ENCODE measurements at places on chromosomes 4 and X.
A peak's percentile ranks its signal among the peaks of the same experiment; 100 is the strongest.

- DNase-seq = no peak
Observed at GRCh38 chr4:177077095-177077971, 232.3 kb upstream of the NEIL3 start.

GRCh38 chr4:2172627-2173231 is 69.2 kb downstream of the HAUS3 start:
- DNase-seq = no peak

- no peak for DNase-seq
Observed at GRCh38 chr4:133775881-133776280, 425.7 kb downstream of the PABPC4L start.

DNA sequence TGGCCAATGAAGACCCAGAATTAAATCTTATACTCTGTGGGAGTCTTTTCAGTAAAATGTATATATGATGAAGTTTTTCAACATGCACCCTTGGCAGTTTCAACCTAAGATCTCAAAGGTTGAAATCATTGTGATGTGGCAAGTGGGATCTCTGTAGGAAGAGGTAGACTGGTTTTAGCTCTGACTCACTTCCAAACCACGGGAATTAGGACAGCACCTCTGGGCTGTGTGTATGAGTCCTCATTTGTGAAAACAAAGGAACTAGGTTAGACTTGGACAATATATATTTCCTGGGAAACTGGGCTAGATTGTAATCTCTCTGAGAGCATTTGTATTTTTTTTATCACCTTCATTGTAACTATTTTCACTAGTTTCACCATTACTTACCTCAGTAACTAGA is 333.0 kb downstream of the ADGRL3 start:
- no peak for DNase-seq

DNA sequence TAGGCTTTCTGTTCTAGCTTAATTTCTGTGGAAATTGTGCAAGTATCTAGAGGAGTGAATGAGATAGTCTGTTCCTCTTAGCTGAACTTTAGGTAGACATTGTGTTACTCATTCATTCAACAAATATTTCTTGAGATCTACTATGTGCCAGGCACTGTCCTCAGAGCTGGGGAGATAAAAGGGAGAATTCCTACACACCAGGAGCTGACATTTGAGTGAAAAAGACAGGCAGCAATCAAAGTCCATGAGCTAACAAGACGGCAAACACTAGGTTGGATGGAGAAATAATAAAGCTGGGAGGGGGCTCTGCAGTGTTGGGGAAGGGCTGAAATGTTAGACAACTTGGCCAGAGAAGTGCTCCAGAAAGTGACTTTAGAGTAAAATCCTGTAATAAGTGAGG is 80.1 kb downstream of the MED28 start:
- DNase-seq = no peak

- no peak for DNase-seq
Observed at GRCh38 chrX:47936224-47936939, 67.4 kb downstream of the ZNF182 start.

GRCh38 chr4:149794352-149794751 is 21.3 kb downstream of the IQCM start:
- no peak for DNase-seq

- DNase-seq = no peak
Observed at GRCh38 chr4:183106839-183107238, 7.8 kb downstream of the WWC2 start.

GRCh38 chr4:53633608-53634007 is 42.3 kb upstream of the LNX1 start:
- DNase-seq = no peak

DNA sequence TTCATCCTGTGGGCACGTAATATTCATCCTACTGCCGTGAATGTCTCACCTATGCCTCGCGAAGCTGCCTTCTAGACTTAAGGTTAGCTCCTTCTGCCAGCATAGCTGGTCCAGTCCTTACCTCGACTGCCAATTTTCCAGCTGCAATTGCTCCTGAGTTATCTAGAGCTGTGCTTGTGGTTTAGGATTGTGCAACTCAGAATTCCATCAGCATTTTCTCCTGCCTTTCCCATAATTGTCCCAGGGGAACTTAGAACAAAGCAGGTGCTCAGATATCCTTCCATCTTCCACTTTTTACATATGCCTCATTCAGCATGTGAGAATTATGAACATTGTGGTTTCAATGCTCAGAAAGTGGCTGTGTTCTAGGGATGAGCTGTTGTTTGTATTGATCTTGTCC is 131.4 kb upstream of the ADGRL3 start:
- no peak for DNase-seq

DNA sequence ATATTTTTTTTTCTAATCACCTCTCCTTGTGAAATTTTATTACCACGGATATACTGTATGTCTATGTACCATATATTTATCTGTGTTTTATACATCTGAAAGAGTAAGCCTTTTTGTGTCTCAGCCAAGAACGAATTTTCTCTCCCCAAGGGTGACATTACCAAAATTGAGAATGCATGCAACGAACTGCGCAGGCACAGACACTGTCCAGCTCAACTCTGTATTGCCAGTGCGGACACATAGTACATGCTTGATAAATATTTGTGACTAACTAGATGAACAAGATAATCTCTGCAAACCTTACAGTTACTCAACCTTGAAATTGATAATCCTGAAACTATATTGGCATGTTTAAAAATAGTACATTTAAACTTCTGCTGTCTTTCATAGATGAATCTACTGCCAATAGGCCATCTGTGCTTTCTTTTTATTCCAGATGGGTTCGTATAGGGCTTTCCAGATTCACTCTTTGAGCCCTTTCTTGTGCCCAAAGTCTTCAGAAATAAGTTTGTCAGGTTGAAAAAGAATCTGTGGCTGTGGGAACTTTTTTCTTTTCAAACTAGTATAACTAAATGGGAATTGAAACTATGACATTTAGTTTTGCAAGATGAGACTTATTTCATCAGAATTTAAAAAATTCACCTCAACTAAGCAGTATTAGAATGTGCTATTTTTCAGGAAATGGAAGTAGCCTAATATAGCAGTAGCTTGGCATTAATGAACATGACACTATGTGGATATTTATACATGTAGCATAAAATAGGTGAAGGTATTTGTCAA is 38.9 kb downstream of the DTHD1 start:
- no peak for DNase-seq

- no peak for DNase-seq
Observed at GRCh38 chr4:57777876-57778275, 667.7 kb upstream of the IGFBP7 start.

DNA sequence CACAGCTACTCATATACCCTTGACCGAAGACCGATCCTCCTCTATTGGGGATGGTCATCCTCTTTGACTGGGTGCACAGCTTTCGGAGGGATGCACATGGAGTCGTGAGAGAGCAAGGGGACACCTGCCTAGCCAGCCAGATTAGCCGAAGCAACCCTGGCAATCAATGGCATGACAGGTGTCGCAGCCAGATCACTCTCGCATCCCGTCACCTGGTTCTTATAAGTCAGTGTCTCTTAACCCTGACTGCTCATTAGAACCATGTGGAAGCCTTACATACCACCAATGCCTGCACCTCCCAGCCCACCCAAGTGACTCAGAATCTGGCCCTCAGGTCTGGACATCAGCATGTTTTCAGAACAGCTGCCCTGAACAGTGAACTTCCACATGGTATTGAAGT is 249.7 kb downstream of the EVC2 start:
- DNase-seq = no peak

DNA sequence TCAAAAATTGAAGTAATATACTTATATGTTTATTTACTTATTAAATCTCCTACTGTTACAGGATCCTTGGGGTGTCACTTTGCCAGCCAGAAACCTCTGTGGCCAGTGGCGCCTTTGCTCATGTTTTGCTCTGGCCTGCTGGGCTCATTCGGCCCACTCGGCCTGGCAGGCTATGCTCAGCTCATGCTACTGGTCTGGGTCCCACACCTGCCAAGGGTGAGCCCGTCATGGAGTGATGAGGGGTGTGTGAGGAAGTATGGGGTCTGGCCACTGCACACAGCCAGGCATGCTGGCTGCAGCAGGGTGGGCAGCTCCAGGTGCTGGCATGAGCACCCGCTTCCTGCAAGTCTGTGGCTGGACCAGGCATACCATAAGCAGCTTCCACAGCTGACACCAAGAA is 25.1 kb downstream of the ADH7 start:
- no peak for DNase-seq

DNA sequence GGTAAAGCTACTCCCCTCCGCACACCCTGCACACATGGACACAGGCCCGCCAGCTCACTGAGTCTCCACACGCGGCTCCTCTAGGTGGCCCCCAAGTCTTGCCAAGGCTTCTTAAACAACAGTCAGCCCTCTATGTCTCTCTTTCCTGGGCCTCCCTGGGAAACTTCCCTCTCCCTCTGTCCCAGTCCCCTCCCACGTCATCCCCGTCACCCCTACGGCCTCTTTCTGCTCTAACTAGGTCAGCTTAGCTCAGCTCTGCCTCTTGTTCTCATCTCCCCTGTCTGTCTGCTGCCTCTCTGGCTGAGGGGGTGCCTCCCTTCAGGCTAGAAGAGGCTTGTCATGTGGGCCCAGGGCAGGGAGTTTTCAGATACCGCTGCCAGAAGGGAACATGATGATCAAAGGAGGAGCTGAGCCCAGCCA is 38.8 kb downstream of the SEPTIN6 start:
- DNase-seq = no peak

DNA sequence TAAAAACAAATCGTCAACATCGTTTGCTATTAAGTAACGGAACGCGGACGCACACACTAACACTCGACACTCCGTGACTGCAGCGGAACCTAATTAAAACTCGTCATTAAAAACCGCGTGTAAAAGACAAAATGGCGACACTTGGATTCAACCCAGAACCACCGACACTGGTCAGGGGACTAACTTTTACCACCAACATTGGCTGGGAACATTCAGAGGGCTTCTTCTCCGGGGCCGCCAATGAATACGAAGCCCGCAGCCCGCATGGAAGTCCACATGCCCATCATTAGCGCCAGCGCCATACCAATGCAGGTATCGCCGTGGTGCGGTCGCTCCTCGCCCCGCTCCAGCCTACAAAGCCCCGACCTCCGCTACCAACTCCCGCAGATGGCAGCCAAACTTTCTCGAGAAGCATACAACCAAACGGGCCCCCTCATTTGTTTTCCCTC is 498 bp downstream of the RBMX start:
- DNase-seq = peak; percentile 28

GRCh38 chrX:106263817-106264216 is 95.7 kb downstream of the PWWP3B start:
- no peak for DNase-seq

- no peak for DNase-seq
Observed at GRCh38 chr4:152572417-152573086, 36.7 kb upstream of the FBXW7 start.

- DNase-seq = no peak
Observed at GRCh38 chrX:109709129-109709631, 23.9 kb downstream of the ACSL4 start.

DNA sequence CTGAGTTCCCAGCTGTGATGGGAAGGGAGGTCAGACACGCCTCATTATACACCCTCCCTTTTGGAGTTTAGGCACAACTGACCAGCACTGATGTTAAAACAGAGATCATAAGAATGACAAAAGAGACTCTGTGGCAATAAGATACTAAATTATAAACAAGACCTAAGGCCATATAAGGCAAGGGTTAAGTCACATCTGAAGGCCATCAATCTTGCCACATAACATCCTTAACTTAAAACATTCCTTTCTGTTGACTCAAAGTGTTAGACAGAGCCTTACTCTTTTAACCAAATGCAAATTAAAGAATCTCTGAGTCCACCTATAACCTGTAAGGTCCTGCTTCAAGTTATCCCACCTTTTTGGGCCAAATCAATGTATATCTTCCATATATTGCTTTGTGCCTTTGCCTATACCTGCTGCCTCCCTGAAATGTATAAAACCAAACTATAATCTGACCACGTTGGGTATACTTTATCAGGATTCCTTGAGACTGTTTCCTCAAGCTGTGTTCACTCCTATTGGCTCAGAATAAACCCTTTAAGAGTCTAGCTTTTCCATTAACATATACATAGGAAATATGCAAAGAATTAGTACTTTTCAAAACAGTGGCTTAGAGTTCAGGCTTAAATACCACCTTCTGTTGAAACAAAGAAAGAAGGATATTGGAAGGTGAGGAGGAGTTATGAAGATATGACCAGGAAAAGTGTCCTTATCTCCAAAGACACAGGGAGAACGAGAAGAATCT is 214.4 kb upstream of the PPP1R2C start:
- DNase-seq = no peak

DNA sequence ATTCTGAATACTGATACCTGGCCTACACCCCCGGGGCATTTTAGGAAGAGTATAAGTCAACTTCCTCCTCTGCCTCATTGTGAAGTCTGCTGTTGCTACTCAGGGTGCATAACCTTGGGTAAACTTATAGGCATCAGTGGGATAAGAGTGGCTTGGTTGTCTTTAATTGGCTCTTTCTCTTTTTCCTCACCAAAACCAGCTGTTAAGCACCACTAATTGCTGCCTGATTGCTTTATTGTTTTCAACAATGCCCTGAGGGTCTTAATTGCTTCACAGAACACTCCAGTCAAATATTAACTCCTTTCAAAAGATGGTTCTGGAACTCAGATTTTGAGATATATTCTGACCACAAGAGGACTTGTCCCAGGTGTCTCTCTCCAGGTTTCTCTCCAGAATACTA is 337.0 kb upstream of the MAGEB16 start:
- no peak for DNase-seq

DNA sequence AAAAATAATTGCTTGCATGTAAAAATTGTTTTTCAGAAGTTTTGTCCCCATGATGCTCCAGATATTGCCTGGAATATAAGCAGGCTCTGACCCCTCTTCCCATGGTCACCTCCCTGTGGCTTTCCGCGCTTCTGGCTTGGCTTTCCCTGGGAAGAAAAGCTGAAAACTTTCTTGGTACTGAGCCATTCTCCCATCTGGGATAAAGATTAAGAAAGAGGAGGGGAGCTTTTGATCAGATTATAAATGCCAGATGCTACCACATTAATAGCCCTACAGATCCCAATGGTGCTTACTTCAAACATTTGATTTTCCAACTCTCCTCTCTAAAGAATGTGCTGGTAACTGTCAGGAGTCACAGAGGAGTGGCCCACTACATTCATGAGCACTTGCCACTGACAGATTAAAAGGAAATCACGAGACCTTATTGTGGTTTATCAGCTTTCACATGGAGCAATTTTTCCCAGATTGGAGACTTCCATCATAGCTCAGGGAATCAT is 54.4 kb upstream of the GAB1 start:
- no peak for DNase-seq

DNA sequence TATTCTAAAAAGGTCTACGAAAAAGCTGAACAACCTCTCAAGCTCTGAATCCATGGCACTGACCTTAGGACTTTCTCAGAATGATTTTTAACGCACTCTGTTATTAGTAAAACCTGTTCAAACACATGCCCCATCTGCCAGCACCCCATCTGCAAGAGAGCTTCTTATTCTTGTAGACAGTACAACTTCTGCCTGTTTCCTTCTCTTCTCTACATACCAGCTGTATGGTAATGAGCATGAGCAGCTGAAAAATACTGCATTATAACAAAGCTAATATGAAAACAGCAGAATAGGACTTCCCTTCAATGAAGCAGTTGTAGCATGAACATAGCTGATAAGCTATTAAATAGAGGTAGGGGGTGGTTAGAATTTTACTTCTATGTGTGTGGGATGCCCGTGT is 167.9 kb downstream of the FBXW7 start:
- DNase-seq = no peak

Data from activated naive CD4-positive, alpha-beta T cell (primary cell).